ENCODE measurements at places on chromosomes 3 and 15.

DNA sequence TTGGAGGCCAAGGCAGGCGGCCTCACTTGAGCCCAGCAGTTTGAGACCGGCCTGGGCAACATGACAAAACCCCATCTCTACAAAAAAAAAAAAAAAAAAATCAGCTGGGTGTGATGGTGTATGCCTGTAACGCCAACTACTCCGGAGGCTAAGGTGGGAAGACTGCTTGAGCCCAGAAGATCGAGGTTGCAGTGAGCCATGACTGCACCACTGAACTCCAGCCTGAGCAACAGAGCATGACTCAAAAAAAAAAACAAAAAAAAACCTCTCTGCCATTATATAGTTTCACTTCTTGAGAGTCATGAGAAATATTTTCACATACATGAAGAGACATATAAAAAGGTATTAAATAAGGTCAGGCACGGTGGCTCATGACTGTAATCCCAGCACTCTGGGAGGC is 45.9 kb upstream of the CP start:
- DNase-seq: no peak

DNA sequence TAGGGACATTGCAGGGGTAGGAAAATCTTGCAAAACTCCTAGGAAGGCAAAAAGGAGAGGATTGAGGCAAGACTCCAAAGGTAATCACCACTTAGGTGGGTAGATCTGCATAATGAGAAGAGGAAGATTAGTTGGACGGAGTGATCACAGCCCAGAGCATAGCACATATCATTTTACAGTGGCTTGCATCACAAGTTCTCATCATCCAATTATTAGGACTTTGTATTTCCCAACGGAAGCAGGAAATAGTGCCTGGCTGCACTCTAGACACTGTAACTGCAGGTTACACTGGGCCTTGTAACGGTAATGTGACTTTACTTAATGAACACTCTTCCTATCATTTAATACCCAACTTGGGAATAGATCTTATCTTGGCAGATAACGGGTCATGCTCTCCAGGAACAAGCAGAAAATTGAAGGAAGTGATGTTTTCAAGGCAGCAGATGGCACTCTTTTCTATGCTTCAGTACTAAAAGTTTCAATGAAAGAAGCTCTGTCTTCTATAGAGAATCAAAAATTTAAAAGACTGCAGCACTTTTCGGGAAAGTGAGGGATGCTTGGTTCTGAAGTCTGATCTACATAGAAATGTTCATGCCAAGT is 101.9 kb upstream of the KCNMB2 start:
- no peak for DNase-seq

GRCh38 chr15:101013201-101013550 is 94.0 kb downstream of the LRRK1 start:
- DNase-seq: no peak

DNA sequence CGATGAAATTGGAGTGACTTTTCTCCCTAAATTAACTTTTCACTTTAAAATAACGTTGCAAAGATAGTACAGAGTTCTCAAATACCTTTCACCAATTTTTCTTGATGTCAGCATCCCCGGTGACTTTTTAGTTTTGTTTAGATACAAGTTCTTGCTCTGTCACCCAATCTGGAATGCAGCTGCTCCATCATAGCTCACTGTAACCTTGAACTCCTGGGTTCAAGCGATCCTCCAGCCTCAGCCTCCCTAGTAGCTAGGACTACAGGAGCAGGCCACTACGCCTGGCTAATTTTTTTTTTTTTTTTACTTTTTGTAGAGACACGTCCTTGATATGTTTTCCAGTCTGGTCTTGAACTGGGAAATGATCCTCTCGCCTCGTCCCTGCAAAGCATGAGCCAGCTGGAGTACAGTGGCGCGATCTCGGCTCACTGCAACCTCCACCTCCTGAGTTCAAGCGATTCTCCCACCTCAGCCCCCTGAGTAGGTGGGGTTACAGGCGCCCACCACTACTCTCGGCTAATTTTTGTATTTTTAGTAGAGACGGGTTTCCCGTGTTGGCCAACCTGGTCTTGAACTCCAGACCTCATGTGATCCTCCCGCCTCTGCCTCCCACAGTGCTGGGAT is 747 bp downstream of the NSUN3 start:
- DNase-seq: no peak

DNA sequence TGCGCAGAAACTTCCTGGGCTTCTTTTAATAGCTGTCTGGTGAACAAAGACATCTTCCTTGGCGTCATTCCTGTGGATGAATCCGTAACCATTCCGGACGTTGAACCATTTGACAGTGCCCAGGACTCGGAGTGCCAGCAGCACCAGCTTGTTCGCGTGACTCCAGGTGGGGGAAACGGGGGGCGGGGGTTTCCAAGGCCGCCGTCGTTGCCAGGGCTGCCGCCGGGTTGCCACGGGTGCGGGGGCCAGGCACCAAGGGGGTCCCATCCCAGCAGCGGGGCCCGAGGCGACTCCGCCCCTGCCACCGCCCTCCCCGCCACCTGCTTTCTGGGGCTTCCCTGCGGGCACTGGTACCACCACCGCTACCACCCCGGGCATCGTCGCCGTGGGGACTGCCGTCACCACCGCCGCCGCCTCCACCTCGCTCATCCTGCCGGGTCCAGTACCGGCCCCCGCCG is 22.8 kb downstream of the RGMA start:
- no peak for DNase-seq

DNA sequence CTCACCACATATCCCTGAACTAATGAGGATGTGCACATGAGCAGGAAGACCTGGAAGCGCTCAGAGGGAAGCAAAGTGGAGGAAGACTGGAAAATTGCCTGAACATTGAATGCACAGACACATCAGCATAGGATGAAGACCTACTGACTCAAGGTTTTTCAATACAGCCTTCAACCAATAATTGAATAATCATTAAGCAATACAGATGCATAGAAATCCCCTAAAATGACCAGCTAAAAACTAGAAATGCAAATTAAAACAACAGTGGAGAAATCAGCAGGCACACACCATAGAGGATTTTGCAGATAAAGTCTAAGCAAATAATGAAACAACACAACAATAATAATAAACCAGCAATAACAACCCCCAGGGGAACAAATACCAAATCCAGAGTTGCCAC is 80.4 kb downstream of the CEP152 start:
- DNase-seq: no peak

- DNase-seq: peak; percentile 83
These were observed 30.6 kb downstream of the CMTM7 start for GRCh38 chr3:32421991-32422859.

- no peak for DNase-seq
These were observed 462.1 kb downstream of the MFSD1 start for GRCh38 chr3:159263750-159264553.

GRCh38 chr15:48992096-48992495 is 28.4 kb upstream of the SHC4 start:
- no peak for DNase-seq

- no peak for DNase-seq
These were observed 203.6 kb downstream of the CGGBP1 start for GRCh38 chr3:87855211-87855610.

DNA sequence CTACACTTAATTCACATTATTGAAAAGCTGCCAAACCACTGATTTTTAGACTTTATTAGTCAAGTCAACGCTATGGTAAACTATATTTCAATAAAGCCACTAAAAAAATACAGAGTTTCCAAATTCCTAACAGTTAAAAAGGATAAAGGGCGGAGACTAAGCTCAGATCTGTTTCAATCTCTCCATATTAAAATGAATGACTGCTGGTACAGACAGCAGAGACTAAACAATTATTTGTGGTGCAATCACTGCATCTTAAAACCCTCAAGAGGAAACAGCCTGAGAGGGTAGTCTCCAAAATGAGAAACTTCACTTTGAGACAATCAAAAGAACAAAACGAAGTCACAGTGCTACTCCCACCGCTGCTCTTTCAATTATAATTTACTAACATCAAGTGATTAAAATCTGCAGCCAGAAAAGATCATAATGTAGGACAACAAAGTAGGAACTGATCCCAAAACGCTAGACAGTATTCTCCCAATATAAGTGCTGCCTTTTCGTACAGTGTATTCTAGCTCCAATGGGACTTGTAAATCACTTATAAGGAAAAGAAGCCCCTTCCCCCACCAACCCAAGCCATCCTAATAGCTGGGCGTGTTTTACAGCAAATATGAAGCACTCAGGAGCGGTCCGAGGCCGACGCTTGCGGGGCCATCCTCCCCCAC is 1.2 kb downstream of the UBP1 start:
- no peak for DNase-seq

GRCh38 chr15:71874245-71874644 is 63.9 kb downstream of the NR2E3 start:
- no peak for DNase-seq

DNA sequence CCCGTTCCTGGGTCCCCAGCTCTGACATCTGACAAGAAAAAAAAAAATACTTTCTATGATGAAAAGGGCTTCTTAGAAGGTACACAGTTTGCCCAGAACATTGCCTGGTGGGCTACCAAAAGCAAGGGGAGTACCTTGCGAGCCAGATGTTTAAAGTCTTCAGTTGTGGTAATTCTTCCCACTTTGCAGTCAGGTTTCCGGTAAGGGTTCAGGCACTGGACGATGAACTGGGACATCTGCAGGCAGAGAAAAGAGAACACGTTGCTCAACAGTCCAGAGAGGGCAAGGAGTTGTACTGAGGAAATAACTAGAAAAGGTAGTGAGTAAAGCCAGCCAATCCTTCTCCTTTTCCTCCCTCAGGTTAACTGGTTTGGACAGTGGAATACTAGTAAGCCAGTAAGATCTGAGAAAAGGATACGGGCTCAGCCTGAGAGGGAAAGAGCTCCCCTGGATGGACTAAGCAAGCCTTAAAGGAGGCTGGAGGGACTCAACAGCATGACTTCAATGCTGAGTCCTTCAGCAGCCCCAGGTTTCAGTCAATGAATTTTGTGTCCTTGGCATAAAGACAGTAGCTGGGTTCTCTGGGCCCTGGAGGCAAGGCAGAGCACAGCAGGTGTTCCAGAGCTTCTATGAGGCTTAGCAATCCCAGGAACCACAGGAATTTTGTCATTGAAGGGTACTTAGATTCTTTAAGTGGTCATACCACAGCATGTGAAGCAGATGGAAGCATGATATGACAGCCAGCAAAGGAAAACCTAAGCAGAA is 38.2 kb downstream of the NBEAL2 start:
- no peak for DNase-seq

DNA sequence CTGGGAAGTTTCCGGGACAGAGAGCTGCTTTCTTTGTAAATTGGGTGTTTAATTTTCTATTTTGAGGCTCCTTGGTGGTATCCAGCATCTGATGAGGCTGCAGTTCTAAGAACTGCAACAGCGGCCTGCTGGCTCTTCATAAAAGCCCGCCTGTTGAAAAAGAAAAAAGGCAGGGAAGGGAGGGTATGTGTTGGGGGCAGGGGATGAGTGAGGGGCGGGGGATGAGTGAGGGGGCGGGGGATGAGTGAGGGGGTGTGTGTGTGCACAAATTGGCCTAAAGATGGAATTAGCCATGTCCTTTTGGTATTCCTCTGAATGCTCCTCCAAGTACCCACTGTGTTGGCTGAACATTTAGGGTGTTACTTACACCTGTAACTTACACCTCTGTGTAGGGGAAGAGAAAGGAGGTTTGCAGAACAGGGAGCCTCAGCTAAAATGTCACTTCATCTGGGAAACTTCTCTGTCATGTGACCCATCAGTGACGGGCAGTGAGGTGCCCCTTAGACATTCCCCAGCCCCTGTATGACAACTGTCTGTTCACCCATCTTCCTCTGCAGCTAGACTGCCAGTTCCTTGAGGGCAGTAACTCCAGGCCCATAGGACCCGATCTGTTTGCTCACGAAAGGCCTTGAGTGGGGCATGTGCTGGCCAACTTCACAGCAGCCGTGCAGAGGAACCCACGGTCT is 57.6 kb downstream of the LRIG1 start:
- DNase-seq: no peak

DNA sequence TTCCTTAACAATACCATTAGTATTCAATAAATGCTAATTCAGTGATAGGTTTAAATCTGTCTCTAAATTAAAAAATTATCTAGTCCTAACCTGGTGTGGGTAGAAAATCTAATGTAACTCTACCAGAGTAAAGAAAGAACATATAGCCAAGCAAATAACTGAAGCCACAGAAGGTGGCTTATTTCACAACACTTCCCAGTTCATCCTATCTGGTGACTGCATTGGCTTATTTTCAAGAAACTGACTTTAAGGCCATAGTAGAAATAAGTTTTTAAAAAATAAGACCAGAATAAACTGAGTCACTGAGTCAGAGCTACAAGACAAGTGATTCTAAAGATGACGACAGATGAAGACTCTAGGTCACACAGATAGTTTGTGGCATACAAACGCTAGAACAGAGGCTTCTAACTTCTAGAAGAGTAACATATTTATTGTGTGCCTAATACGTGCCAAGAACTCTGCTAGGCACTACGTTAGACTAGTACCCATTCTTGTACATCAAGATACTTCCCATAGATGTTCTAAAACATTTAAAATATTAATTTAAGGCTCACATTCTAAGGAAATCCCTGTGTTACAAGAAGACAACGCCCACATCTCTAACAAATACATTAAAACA is 25.9 kb downstream of the TMCC1 start:
- DNase-seq: no peak

DNA sequence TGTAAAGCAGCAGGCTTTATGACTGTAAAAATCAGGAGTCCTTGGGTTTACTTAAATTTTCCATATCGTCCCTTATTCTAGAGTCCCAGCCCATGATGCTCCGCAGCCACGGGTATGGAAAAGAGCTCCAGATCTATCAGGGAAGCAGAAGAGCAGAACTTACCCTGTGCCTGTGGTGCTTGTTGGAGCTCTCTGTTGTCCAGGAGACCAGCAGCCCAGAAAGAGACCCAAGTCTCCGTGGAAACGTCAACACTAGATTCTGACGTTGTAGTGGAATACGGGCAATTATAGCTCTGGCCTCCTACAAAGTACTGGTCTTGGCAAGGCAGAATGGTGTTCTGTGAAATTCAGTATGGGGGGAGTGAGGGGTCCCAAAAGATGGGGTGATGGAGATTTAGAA is 2.0 kb downstream of the GMNC start:
- DNase-seq: no peak

GRCh38 chr3:105802118-105802706 is 66.6 kb downstream of the CBLB start:
- no peak for DNase-seq

GRCh38 chr15:27529399-27529798 is 558.4 kb downstream of the GABRG3 start:
- no peak for DNase-seq

- no peak for DNase-seq
These were observed 14.6 kb downstream of the LMOD3 start for GRCh38 chr3:69107841-69108240.

DNA sequence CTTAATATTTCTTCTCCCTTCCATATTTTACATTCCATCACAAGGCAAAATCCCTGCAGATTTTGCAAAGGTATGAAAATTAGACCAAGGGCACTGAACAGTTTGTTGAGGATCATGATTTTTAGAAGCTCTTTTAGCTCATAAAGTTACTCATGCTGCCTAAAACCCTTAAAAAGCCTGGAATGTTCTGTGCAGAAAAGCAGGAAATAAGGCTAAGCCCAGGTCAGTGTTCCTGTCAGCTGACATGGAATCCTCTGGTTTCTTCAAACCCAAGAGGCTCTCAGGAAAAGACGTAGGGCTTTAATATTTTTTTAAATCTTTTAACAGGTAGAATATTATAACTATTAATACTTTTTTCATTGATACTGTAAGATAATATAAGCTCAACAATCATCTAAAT is 8.2 kb downstream of the CBLB start:
- DNase-seq: no peak

- DNase-seq: no peak
These were observed 59.3 kb downstream of the MCF2L2 start for GRCh38 chr3:183369117-183369516.

GRCh38 chr3:194976874-194977273 is 291.2 kb downstream of the FAM43A start:
- no peak for DNase-seq

- no peak for DNase-seq
These were observed 629 bp upstream of the NOX5 start for GRCh38 chr15:69013726-69014406.

GRCh38 chr15:67190326-67190725 is 64.1 kb downstream of the AAGAB start:
- DNase-seq: no peak

Measured in T1000 (cell line).